ENCODE measurements at places on chromosomes 5 and 9. TPM values are rescaled to one million over a fixed set of nuclear protein-coding genes. Genes with fewer than 3 reads are reported as not detected.

- H3K4me1 ChIP-seq, result peaks cover 9% of the 10 kb centered on the region
- no peaks in the 10 kb centered on the region for H3K36me3 ChIP-seq
- peaks cover 13% of the 10 kb centered on the region for H3K27me3 ChIP-seq
- peak overlapping the region; percentile 53 for H3K4me3 ChIP-seq
Measured at GRCh38 chr9:134243778-134244467, 79.6 kb upstream of the RNU6ATAC start.

GRCh38 chr9:91847581-91848091 is 102.4 kb downstream of the ROR2 start:
- peaks cover 22% of the 10 kb centered on the region for H3K4me1 ChIP-seq
- H3K27ac ChIP-seq, result no peak overlapping the region
- H3K36me3 ChIP-seq, result no peaks in the 10 kb centered on the region
- H3K4me3 ChIP-seq, result peak overlapping the region; percentile 37
- H3K27me3 ChIP-seq, result peaks cover 16% of the 10 kb centered on the region

- H3K27me3 ChIP-seq, result peaks cover 25% of the 10 kb centered on the region
- peaks cover 2% of the 10 kb centered on the region for H3K4me1 ChIP-seq
- H3K4me3 ChIP-seq, result no peak overlapping the region
- no peaks in the 10 kb centered on the region for H3K36me3 ChIP-seq
Measured at GRCh38 chr5:160363660-160364395, 6.6 kb downstream of the C1QTNF2 start.

DNA sequence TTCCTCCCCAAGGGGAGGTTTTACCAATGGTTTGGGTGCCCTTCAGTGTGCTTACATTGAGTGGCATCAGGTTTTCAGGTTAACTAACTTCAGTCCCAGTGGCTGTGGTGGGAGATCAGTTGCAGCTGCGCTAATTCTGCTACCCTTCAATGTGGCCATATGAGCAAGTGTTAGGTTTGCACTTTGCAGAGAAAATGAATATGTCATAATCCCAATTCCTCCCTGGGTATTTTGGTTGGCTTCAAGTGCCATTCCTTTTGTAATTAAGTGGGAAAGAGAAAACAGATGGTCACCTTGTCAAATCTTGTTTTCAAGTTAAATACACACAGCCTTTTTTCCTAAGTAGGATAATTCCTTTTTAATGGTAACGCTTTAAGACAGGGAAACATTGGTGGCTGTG is 236.2 kb downstream of the TLE4 start:
- no peaks in the 10 kb centered on the region for H3K36me3 ChIP-seq
- no peak for DNase-seq
- peaks cover 8% of the 10 kb centered on the region for H3K4me1 ChIP-seq

- peaks cover 38% of the 10 kb centered on the region for H3K4me1 ChIP-seq
- no peak for DNase-seq
- no peak overlapping the region for H3K4me3 ChIP-seq
- H3K27ac ChIP-seq, result peak overlapping the region; percentile 56
Measured at GRCh38 chr5:133870661-133871060, 97.8 kb downstream of the C5orf15 start.

The PDE8B gene
- 0.17 TPM for total RNA-seq

DNA sequence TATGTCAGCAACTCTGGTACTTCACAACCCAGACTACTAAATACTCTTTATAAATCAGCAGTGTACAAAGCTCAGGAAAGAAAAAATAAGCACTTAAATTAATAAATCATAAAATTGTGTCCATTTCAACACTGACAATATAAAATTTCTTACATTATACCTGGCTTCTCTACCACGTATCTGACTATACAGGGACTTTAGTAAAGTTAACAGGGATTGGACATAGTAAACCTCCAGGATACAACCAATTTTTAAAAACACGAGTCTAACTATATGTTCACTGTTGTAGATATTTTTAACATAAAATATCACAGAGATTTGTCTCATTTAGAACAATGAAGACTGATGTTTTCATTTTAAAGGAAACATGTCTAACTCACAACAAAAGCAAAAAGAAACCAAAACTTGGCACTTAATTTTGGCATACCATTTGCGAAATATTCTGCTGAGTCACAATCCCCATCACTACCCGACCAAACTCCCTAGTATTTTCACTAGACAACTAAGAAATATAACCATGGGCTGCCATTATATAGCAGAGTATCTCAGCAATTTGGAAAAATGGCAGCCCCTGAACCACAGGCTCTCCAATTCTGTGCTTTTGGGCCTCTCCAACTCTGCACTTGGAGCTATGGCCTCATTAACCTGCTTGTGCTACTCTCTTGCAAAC is 14.4 kb downstream of the FAM169A start:
- H3K36me3 ChIP-seq, result peaks cover 6% of the 10 kb centered on the region
- peak overlapping the region; percentile 80 for H3K27ac ChIP-seq
- no peak for DNase-seq
- H3K27me3 ChIP-seq, result no peaks in the 10 kb centered on the region
- H3K4me1 ChIP-seq, result peaks cover 16% of the 10 kb centered on the region
- H3K4me3 ChIP-seq, result peak overlapping the region; percentile 76

Data from activated CD4-positive, alpha-beta T cell treated with anti-CD3 and anti-CD28 coated beads, Interleukin-2, amount 10 ng/mL, durations not matched to agents 24 days and 14 days (primary cell).